ENCODE measurements at places on chromosomes 11 and 22.

GRCh38 chr11:84019571-84020194 lies 733.5 kb upstream of the CCDC90B start:
- DNase-seq, result no peak

GRCh38 chr22:43293655-43294392 lies 49.3 kb downstream of the SCUBE1 start:
- DNase-seq, result no peak

DNA sequence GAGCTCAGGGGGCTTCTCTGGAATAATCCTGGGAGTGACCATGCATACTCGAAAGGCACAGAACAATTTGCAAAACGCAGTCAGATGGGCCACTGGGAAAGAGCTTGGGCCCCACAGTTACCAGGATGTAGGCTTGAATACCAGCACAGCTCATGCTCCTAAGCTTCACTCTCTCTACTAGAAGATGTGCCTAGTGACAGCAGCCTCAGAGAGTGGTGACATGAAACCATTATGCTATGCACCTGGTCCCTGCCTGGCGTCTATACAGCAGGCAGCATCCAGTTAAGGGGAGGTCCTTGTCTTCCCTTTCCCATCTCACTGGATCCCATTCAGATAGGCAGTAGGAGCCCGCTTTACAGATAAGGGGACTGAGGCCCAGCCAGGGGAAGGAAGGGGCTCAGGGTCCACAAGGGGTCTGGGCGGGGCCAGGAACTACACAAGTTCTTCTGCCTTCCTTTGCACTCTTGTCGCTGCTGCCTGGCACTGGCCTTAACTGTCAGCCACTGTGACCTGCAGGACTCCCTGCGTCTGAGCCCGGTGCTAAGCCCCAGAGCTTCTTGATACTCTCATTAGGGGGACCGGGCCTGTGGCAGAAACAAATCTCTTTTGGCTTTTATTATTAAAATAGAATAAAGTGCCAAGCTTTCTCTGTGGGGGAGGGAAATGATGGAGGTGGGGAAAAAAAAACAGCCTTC lies 21.2 kb upstream of the RASD2 start:
- no peak for DNase-seq

GRCh38 chr11:71447791-71448256 lies 369 bp downstream of the DHCR7 start:
- DNase-seq, result peak; percentile 79

GRCh38 chr11:46107408-46107718 lies 13.9 kb downstream of the PHF21A start:
- no peak for DNase-seq

Data from eye (tissue), 1 donor.